ENCODE measurements at places on chromosomes 5 and 9. TPM values are rescaled to one million over a fixed set of nuclear protein-coding genes. Genes with fewer than 3 reads are reported as not detected.

SPATA9 gene
- polyA plus RNA-seq, result 2.1 TPM

ARL10 gene
- 9.7 TPM for polyA plus RNA-seq

GABRA1 gene
- polyA plus RNA-seq, result not detected

FAM53C gene
- 29.6 TPM for polyA plus RNA-seq

EQTN gene
- 0.39 TPM for polyA plus RNA-seq

CDX1 gene
- 0.47 TPM for polyA plus RNA-seq

SNCAIP gene
- 26.8 TPM for polyA plus RNA-seq

POU5F2 gene
- 0.01 TPM for polyA plus RNA-seq

PLAC8L1 gene
- polyA plus RNA-seq, result 0.38 TPM

CLINT1 gene
- 110 TPM for polyA plus RNA-seq

LHX3 gene
- not detected for polyA plus RNA-seq

MCIDAS gene
- 0.77 TPM for polyA plus RNA-seq

SCGB3A2 gene
- 0.36 TPM for polyA plus RNA-seq

OBP2B gene
- not detected for polyA plus RNA-seq

TOR2A gene
- polyA plus RNA-seq, result 13.7 TPM

C9orf152 gene
- 0.38 TPM for polyA plus RNA-seq

SPATA31D4 gene
- not detected for polyA plus RNA-seq

PCA3 gene
- polyA plus RNA-seq, result 1.5 TPM

MLANA gene
- polyA plus RNA-seq, result 0.64 TPM

ADGRD2 gene
- polyA plus RNA-seq, result not detected

PCDHGC3 gene
- polyA plus RNA-seq, result 111 TPM

SLC25A2 gene
- polyA plus RNA-seq, result not detected

RLN2 gene
- 3.8 TPM for polyA plus RNA-seq

ABCA1 gene
- polyA plus RNA-seq, result 7.2 TPM

MOB3B gene
- polyA plus RNA-seq, result 22.0 TPM

NOXA1 gene
- polyA plus RNA-seq, result 13.1 TPM

DND1 gene
- polyA plus RNA-seq, result 0.21 TPM

ZNF782 gene
- 6.4 TPM for polyA plus RNA-seq

PLPPR1 gene
- 20.0 TPM for polyA plus RNA-seq

CXCL14 gene
- 45.0 TPM for polyA plus RNA-seq

PRR7 gene
- polyA plus RNA-seq, result 1.9 TPM

ABLIM3 gene
- 1.2 TPM for polyA plus RNA-seq

GPRIN1 gene
- 1.8 TPM for polyA plus RNA-seq

KIF27 gene
- 18.5 TPM for polyA plus RNA-seq

KCNV2 gene
- polyA plus RNA-seq, result 0.19 TPM

CD180 gene
- polyA plus RNA-seq, result 0.87 TPM

SHB gene
- polyA plus RNA-seq, result 15.8 TPM

SHROOM1 gene
- 11.6 TPM for polyA plus RNA-seq

SLC36A3 gene
- polyA plus RNA-seq, result not detected

SPATA31A1 gene
- polyA plus RNA-seq, result not detected

SLC45A2 gene
- 0.16 TPM for polyA plus RNA-seq

RIMOC1 gene
- polyA plus RNA-seq, result 35.6 TPM

PCDHB15 gene
- 16.0 TPM for polyA plus RNA-seq

C9orf43 gene
- 1.1 TPM for polyA plus RNA-seq
